Fibroblast of the aortic adventitia (primary cell): ENCODE measurements at places on chromosomes 13 and 19. TPM values are rescaled to one million over a fixed set of nuclear protein-coding genes. Genes with fewer than 3 reads are reported as not detected.

OR7D2 gene
- total RNA-seq, result not detected in 2 replicates

IGFL2 gene
- 0.09 TPM in 1 of 2 replicates, not detected in the other for total RNA-seq

CD33 gene
- total RNA-seq, result not detected in 2 replicates

ZNF560 gene
- 0.09 and 0.16 TPM in 2 replicates for total RNA-seq

TLE2 gene
- total RNA-seq, result 5.2 and 12.8 TPM in 2 replicates

GRK1 gene
- not detected in 2 replicates for total RNA-seq
